ENCODE measurements at places on chromosomes 7 and 10.
A peak's percentile ranks its signal among the peaks of the same experiment; 100 is the strongest.

GRCh38 chr10:49596836-49597235 is 13.3 kb upstream of the SLC18A3 start:
- no peak for DNase-seq

DNA sequence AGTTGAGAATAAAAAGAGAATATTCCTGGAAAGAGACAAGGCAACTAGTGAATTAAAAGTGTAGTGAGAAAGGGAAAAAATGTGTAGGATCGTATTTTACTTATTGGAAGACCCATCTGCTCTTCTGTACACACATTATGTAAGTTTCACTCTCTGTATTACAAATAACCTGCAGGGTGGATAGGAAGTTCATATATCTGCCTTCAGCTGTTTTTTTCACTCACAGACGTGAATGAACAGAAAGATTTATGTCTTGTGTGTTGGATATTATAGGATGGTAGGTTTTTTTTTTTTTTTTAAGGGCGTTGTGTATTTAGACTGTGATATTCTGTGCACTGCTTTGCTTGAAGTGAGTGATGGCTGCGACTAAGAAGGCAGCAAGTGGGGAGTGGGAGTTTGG is 266.5 kb downstream of the AUTS2 start:
- no peak for DNase-seq

- no peak for DNase-seq
Measured at GRCh38 chr7:17043012-17043877, 161.5 kb upstream of the AGR3 start.

GRCh38 chr7:30146127-30146612 is 11.4 kb downstream of the MTURN start:
- peak; percentile 93 for DNase-seq

DNA sequence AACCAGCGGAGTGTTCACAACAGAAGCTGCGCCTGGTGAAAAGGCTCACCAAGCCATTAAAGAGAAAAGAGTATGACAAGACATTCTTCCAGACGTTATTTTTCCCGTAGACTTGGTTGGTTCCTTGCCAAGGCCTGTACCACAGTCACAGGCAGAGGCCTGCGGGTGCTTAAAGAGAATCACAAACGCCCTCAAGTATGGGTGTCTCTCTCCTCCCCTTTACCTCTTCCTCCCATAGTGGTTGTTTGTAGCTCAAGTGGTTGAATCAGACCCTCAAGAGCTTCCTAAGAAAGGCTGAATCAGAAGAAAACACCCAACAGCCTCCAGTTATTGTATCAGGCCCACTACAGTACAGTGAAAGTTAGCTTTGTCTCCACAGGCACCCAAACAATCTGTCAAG is 169.0 kb downstream of the CREB5 start:
- DNase-seq = no peak

DNA sequence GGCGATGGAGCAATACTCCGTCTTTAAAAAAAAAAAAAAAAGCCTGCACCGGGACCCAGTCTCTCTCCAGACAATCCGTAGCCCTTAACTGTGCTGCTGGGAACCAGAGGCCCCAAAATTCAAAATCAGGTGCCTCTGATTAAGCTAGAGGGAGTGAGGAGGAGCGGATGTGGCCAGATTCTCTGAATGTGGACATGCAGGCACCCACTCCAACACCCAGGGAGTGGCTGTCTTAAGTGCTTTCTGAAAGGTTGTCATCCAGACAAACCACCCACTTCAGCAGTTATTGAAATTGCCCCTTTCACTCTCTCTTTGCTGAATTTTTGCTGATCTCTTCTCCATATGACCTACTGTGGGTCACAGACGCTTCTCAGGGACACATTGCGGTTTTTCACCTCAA is 14.2 kb downstream of the NRP1 start:
- no peak for DNase-seq

- no peak for DNase-seq
Measured at GRCh38 chr10:127133225-127133624, 63.2 kb downstream of the INSYN2A start.

DNA sequence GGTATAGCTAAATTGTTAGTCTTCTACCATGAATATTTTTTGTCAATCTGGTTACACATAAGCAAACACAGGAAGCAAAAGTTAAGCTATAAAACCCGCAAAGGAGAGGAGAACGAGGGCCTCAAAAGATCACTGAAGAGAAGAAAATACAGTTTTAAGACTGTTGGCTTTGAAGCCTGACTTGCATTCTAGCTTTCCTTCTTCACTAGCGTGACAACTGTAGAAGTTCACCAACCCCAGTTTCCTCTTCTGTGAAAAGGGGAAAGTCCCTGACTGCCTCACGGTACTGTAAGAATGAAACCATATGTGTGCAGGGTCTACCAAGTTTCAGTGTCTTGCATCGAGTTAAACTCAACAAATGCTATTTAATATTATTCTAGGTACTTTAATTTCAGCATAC is 7.5 kb upstream of the LRRN3 start:
- no peak for DNase-seq

GRCh38 chr7:152751449-152752141 is 8.0 kb upstream of the ACTR3B start:
- DNase-seq = no peak

- no peak for DNase-seq
Measured at GRCh38 chr7:18400726-18401125, 94.8 kb upstream of the HDAC9 start.

- no peak for DNase-seq
Measured at GRCh38 chr10:547591-548081, 141.8 kb downstream of the DIP2C start.

DNA sequence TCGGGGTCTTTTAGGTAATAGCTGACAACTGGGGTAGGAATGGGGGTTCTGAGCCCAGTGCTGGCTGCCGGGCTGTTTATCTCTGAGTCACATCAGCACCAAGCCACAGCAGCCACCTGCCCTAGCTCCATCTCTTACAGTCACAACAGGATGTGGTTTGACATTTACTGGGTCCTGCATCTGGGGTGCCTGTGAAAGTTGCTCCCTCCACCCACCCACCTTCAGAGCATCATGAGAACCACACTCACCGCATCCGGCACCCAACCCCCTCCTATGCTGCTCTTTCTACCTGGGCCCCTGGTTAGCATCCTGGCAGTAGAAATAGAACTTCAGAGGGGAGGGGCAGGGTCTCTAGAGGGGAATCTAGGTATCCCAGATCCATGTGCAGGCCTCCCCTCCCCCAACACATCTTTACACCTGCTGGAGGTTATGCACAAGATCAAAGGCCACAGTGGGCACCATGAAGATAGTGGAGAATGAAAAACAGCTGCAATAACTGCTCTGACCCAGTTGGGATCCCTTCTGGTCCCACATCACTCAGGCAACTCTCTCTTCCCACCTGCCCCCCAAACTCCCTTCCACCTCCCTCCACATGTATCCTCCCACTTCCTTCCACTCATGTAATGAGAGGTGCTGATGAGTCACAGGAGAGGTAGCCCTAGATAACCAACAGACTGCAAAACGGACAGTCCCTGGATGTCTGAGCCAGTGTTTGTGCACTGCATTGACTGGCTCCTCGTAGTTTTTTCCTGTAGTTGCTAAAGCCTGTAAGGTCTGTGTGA is 38.2 kb downstream of the PRSS2 start:
- peak; percentile 95 for DNase-seq

DNA sequence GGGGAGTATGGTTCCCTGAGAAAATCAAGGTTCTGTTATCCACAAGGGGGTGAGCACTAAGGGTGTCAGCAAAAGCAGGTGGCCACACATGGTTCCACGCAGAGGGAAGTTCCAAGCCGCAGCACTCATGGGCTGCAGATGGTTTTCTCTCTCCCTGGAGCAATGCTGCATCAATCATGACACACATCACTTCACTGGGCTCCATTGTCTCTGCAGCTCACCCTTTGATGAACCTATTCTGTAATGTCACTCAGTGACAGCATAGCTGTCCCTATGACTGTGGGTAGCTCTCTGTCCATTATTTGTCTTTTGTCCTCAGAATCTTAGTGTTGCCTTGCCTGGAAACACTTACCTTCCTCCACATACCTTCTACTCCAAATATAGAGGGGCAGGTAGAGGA is 34.8 kb downstream of the LRRC18 start:
- no peak for DNase-seq

DNA sequence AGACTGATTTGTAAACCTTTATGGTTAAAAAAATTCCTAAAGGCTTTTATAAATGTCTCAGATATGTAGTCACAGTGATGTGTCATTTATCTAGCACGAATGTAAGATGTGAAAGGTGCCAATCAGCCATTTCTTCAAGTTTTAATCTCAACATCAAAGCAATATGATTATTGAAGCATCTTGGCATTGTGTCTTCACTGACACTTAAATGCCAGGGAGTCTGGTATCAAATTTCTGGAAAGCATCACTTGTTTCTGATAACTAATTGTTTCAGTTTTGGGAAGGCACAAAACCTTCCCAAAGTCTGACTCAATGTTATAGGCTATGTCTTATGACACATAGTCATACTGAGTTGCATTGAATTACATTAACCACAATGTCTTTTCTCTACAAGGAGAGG is 492.0 kb upstream of the CNTNAP2 start:
- DNase-seq = no peak

- DNase-seq = no peak
Measured at GRCh38 chr7:115603416-115603815, 427.1 kb downstream of the TFEC start.

- DNase-seq = no peak
Measured at GRCh38 chr7:125112850-125113249, 183.2 kb upstream of the POT1 start.

GRCh38 chr10:30812018-30812851 is 182.7 kb upstream of the LYZL2 start:
- no peak for DNase-seq

GRCh38 chr7:34158368-34159153 is 253.2 kb downstream of the BMPER start:
- no peak for DNase-seq

- no peak for DNase-seq
Measured at GRCh38 chr10:120945801-120946302, 94.7 kb downstream of the WDR11 start.

DNA sequence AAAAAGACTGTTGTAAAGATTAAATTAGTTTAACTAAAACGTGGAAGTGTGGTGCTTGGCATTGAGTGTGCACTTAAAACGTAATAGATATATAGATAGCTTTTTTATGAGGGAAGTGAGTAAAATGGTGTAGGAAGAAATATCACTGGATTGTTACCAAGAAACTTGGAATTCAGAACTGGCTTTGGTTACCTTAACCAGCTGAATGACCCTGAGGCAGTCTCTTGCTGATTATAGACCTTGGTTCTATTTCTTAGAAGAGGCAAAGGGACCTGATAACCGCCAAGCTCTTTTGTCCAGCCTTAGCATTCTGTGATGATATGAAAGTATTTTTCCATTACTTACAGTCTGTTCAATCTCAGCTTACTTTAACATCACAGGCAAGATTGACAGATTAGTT is 3.8 kb downstream of the REEP3 start:
- no peak for DNase-seq

DNA sequence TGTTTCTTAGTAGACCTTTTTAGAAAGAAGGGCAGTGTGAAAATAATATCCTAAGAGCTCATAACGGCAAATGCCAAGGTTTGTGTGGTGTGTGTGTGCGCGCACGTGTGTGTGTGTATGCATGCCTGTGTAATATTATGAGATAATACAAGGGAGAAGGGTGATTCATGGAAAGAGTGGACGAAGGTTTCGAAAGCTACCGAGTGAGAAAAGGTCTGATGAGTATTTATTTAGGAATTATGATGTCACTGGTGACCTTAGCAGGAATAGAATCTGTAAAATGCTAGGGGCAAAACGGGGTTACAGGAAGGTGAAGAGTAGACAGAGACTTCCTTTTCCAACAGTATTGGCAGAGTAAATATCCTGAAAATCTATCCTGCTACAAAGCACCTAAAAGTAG is 107.3 kb downstream of the AHR start:
- no peak for DNase-seq

DNA sequence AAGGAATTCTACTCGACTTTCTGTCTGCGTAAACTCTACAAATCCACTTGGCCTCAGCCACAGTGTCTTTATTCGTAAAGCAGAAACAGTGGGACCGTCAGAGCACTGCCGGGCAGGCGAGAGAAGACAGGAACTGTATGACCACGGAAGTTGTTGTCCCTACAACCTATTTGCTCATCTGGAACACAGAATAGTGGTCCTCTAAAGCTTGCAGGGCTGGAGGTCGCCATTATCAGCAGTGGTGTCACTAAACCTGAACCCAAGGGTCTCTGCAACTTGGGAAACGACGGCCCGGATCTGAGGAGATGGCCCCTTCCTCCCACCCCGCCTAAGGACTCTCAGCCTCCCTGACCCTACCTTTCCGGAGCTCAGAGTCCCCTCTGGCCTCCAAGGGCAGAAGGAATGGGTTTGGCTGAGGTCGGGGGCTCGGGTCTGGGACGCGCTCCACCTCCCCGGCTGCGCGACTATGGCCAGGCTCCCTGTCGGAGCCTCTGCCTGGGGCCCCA is 442 bp downstream of the STYXL1 start:
- no peak for DNase-seq

- DNase-seq = no peak
Measured at GRCh38 chr10:93072713-93073538, 767 bp upstream of the CYP26A1 start.

- DNase-seq = no peak
Measured at GRCh38 chr7:47249361-47249760, 332.6 kb downstream of the TNS3 start.

- DNase-seq = no peak
Measured at GRCh38 chr7:106357675-106358074, 72.9 kb upstream of the NAMPT start.

DNA sequence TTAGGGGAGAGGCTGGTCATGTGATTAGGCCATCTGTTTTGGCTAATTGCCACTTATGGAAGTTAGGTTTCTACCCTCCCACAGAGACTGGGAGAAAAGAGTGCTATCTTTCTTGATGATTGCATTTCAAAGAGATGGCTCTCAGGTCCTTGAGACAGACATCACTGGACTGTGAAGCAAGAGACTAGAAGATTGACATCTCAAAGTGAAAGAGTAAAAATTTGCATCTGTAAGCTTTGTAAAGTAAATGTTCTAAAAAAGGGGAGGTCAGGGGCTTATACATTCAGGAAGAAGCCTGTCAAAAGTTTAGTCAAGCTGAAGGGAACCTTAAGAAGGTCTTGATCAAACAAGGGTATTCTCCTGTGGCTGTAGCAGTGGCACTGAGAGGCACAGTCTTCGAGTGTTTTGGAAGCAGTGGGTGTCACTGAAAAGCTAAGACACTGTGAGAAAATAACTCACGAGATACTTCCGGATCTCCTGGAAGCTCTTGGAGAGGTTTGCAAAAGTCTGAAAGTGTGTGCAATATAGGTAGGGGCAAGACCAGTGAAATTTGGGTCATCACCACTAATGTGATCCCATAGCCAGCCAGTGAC is 342.1 kb downstream of the PHF14 start:
- no peak for DNase-seq

DNA sequence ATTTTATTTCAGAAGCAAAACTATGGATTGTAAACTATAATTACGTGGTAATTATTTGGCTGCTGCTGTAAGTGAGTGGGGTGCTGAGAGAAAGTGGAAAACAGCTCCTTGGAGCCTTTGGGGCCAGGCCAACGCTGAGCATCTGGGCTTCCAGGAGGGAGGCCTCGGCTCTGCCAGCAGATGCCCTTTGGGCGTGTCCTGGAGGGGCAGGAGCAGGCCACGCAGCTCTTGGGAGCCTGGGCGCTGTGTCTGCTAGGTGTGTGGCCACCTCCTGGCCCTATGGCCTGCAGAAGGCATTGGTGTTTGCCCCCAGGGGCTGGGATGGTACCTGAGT is 423.3 kb downstream of the GLRX3 start:
- no peak for DNase-seq

DNA sequence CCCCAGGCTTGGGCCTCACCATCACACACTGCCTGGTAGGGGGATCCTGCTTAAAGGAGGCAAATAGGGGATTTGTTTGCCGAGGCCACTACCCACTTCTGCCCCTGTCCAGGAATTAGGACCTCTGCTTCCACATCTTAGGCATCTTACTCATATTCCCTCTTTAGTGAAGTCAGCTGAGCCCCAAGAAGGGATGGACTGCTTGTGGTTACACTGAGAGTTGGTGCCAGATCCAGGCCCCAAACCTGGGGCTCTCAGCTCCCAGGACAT is 1.6 kb upstream of the GPRIN2 start:
- no peak for DNase-seq

Data from bone marrow (tissue), 2 donors.